ENCODE measurements at places on chromosomes 4 and X. TPM values are rescaled to one million over a fixed set of nuclear protein-coding genes. Genes with fewer than 3 reads are reported as not detected.
A peak's percentile ranks its signal among the peaks of the same experiment; 100 is the strongest.

DDX53 gene
- 2.2 TPM for total RNA-seq

FAM236C gene
- total RNA-seq: not detected

GPM6B gene
- total RNA-seq: 2.2 TPM

CORIN gene
- 5.5 TPM for total RNA-seq

ANKRD50 gene
- total RNA-seq: 69.1 TPM

RELL1 gene
- total RNA-seq: 62.6 TPM

GRCh38 chrX:47498411-47498810, 15.4 kb upstream of the ZNF41 start:
- DNase-seq: no peak

GRCh38 chrX:152639426-152639825, 1.7 kb downstream of the GABRQ start:
- no peak for DNase-seq

DNA sequence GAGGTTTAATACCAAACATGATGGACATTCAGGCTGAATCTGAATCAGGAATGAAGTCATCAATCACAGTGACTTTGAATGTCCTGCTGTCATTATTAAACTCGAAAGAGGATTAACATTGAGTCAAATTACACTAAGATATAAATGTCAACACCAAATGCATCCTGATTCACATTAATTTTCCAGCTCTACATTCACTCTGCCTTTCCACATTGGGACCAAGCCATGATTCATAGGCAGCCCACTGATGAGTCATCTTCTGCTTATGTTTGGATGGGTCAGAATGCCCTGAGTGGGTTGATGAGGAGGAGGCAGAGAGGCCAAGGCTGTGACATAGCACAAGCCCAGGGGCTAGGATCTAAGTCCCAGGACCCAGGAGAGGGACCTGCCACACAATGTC, 247.6 kb upstream of the RPS6KA3 start:
- no peak for DNase-seq

DNA sequence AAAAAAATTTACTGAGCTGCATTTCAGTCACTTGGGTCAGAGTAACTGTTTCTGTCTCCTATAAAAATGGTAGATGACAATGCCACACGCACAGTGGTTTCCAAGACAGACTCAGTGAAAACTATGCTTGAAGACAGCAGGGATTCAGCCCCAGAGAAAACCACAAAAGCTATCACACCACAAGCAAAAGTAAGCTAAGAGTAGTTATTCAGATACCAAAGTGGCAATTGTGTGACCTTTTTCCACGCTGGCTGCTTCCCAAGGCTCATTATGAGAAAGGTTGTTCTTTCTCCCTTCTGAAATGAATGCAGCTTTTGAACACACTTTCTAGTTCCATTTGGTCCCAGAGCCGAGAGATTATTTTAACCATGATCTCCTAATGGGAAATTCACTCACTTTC, 46.4 kb upstream of the GPM6B start:
- no peak for DNase-seq

GRCh38 chrX:38845426-38845825, 44.2 kb downstream of the MID1IP1 start:
- no peak for DNase-seq

- DNase-seq: no peak
These were observed 39.5 kb downstream of the ZFYVE28 start for GRCh38 chr4:2378898-2379297.

- peak; percentile 75 for DNase-seq
These were observed 47.8 kb upstream of the SETD7 start for GRCh38 chr4:139603576-139604410.

DNA sequence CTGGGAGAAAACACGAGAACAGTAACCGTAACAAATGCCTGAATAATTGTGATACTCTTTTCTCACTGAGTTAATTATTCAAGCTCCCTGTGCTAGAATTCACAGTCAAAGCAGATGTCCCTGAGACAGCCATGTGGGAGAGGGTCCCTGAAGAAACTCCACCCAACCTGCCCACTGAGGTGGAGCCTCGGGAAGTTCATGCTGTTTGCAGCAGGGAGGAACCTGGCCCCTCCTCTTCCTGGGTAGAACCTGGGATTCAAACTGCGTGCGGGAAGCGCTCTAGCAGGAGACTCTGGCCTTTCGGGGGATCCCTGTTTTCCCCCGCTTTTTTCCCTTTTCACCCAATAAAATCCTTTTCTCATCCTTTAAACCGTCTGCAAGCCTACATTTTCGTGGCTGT, 20.2 kb upstream of the RHOH start:
- peak; percentile 15 for DNase-seq

DNA sequence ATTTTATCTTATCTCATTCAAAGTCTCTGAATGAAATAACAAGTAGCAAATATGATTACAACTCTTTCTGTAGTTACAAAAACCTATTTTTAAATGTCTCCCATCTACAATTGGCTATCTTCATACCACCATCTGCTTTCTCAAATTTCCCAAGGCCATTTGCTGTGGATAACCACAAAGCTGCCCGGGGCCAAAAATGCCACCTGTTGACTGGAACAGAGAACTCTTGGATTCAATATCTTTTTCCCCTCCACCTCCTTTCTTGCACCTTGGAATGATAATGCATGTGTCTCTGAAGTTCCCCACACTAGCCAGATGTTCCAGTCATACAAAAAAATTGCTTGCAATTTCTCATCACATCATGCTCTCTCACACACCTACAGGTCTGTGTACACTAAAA, 93.3 kb upstream of the SCML1 start:
- DNase-seq: no peak

DNA sequence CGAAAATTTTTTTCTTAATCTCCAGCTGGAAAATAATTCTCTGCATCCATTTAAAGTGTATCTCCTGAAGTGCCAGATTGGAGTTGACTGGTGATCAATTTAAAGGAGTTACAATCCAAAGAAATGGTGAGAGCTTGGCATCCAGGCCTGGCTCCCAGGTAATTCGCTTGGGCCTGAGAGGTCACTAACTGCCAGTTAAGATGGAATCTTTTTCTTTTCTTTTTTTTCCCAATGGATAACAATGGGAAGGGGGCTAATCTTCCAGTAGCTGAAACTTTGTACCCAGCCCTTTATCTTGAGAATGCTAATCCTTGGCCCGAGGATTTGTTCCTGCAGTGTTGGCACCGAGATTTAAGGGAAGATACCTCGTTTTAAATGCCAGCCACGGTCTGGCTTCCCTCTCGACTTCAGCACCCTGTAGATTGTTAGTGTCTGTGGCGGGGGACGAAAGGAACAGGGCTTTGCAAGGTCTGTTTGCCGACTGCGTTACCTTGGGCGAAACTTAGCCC, 13.3 kb upstream of the PITX2 start:
- DNase-seq: peak; percentile 54

- no peak for DNase-seq
These were observed 119.7 kb upstream of the RBPJ start for GRCh38 chr4:26201120-26201519.

DNA sequence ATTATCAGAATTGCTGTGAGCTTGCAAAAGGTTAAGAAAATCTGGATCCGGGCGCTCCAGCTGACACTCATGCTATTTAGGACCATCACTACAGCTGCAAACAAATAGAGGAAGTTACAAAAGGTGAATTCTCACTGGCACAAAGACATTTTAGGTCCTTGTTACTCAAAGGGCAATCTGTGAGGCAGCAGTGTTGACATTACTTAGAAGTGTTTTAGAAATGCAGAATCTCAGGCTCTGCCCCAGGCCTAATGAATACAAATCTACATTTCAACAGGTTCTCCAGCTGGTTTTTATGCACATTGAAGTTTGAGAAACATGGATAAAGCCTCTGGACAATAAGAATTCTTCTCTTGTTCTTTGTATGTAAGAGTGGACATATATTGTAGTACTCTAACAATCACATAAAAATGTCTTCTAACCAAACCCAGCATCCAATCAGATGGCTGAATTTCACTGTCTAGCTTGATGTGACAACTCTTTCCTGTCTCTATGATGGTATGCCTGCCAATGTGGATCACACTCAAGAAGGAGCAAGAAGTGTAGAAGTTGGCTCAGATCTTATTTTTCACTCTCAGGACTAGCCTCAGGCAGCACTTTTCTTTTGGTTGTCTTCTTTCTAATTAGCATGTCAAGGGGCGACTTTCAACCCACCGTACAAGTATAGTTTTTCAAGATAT, 18.8 kb downstream of the SLC7A11 start:
- no peak for DNase-seq

GRCh38 chrX:150051096-150051495, 112.8 kb upstream of the EOLA2 start:
- DNase-seq: no peak

GRCh38 chr4:56311299-56311975, 75.9 kb downstream of the AASDH start:
- DNase-seq: no peak

DNA sequence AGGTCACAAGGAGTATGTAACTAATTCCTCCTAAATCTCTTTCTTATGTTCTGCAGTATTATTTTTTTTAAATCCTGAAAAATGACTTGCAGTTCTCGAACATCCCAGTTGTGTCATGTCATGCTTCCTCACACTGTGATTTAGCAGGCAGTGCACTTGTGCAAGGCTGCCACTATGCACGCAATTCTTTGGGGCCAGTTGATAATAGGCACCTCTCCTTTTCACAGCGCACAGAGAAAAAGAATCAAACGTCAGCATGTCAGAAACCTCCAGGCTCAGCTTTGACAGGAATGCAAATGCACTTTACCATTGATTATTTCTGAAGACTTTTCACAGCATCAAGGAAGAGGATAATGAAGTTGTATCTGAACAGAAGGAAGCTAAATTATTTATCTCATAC, 62.9 kb downstream of the FGF13 start:
- DNase-seq: no peak

DNA sequence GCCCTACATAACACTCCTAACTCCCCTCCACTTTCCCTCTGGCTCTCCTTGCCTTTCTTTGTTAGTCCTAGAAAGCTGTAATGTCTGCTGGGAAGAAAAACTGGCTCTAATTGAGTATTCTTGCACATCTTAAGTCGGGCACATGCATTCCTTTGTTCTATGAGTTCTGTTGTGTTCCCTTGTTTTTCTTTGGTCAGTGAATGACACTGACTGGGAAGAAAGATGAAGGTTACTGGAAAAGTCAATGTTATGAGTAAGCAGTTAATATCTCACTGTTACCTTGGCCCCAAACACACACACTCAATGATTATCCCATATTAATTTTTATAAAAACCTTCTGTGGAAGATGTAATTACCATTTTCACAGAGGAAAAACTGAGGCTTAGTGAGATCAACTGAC, 215.9 kb downstream of the SOWAHB start:
- no peak for DNase-seq

DNA sequence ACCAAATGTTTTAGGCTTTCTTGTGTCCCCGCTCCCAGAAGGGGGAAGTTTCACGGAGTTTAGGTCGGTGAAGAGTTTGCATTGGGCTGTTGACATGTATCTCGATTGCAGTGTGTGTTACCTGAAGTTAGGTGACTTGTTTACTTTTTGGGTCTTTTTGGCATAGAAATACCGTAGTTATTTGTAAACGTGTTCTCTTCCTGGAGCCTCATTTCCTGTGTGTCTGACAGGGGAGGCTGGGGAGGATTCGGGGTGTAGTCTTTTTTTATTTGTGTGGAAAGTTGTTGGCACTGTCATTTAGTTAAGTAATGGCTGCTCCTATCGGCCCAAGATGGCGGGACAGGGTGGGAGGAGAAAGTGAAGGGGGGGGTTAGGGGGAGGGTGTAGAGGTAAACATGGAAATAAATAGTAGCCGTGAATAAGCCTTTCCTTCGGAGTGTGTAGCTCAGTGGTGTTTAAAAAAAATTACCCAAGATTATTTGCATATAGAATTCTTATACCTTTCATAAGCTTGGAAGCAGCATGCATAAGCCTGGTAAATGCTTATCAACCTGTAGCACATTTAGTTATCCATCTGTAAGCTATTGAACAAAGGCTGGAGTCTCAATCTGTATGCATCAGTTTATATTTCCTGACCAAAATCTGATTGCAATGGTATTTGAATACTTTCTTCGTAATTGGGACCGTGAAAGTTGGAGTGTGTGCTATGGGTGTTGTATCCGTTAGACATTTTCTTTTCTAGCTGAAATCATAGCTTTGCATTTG, 1.6 kb downstream of the KDM6A start:
- DNase-seq: peak; percentile 38

DNA sequence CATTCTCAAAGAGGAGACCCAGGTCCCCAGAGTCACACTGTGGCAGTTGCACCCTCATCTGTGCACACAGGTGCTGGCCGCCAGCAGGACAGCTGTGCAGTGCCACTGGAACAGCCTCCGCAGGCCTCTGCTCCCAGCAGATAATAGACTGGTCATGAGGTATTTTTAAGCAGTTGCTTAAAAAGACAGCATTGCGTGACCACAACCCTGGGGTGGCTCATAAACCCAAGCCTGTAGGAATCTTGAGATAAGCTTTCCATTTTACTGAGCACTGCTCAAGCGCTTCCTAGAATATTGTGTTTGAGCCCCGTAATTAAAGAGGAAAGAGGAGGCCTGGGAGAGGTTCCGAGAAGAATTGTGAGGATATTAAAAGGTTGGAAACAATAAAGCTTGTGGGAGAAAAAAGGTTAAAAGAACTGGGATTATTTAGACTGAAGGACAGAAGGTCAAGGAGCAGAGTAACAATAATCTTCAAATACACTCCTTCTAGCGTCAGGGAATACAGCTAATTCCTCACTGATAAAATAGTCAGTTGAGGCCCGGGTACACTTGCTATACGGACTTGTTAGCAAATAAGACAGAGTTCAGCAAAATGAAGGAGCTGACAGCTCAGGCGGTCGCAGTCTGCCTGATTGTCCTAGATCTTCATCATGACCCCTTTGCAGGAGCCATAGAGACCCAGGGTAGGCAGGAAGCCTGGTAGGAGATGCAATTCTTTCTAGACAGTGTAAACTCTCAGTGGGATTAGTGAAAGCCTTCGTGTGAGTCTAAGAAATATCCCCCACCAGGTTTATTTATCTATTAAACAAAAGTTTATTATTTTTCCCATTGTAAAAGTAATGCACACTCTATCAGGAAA, 86.2 kb upstream of the KIT start:
- peak; percentile 35 for DNase-seq

DNA sequence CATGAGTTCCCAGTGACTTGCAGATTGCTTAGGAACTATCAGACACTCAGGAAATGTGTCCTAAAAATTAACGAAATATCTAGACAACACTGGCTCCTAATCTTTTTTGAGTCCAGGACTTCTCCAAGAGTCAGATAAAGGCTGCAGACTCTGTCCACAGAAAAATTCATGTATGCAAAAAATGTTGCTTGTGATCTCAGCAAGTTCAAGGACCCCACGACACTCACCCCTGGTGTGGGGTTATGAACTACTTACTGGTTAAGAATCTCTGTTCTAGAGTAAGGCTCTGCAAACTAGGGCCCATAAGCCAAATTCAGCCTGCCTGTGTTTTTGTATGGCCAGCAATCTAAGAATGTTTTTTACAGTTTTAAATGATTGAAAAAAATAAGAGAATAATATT, 93.2 kb downstream of the MBNL3 start:
- peak; percentile 14 for DNase-seq

DNA sequence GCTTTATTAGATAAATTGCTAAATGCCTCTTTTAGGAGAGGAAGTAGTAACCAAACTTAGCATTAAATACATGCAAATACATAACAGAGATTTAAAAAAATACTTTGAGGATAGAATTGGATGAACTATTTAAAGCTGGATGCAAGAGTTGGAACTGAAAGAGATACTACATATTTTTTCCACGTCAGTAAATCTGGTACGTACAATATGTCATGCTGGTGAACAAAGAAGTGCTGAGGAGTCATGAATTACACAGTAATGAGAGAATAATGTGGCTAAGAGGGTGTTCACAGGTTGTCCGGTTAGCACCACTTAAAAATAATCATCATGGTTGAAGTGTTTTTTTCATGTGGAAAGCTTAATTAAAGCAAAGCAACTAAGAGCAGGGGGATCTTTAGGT, 184.1 kb upstream of the FRMPD4 start:
- peak; percentile 27 for DNase-seq

All from umbilical cord (tissue), 2 donors.